Motor neuron (in vitro differentiated cells): ENCODE measurements at places on chromosomes 7 and 10. TPM values are rescaled to one million over a fixed set of nuclear protein-coding genes. Genes with fewer than 3 reads are reported as not detected.

DNA sequence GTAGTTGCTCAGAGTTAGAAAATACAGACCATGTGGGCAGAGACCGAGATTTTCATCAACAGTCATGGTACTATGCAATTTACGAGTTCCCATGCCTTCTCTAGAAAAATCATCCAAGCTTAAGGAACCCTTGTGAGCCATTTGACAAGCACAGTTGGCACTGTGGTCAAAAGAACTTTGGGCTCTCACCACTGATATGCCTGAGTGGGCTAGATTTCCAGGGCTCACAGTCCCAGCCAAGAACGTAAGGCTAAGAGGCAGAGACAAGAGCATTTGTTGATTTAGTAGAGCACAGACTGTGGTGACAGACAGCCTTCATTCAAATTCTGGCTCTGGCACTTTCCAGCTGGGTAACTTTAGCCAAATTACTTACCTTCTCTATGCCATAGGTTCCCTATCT is 407.0 kb downstream of the SORCS1 start:
- no peak for ATAC-seq

DNA sequence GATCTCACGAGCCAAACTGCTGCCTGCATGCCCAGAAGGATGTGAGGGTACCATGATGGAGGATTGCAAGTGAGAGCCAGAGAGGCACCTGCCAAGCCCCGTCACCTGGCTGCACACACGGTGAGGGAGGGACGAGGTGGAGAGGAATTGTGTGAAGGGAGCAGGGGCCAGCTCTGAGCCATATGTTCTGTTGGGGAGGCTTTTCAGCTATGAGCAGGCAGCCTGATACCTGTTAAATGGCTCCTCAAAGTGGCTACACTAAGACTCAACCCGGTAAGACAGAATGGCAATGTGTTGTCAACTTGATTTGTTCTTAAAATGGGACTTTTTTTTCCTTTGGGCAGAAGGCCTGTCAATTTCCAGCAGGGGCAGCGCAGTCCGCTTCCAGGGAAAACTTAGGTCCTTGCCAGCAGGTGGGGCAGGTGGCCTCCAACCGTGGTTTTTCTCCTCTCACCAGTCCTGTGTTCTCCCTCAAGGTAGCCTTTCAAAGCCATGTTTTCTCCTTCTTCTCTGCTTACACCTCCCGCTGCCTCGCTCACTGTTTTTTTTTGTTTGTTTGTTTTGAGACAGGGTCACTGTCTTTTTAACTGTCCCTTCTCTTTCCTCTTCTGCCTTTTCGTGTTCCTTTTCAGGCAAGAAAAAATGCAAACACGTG is 57.7 kb upstream of the ZNRF2 start:
- no peak for ATAC-seq

DNA sequence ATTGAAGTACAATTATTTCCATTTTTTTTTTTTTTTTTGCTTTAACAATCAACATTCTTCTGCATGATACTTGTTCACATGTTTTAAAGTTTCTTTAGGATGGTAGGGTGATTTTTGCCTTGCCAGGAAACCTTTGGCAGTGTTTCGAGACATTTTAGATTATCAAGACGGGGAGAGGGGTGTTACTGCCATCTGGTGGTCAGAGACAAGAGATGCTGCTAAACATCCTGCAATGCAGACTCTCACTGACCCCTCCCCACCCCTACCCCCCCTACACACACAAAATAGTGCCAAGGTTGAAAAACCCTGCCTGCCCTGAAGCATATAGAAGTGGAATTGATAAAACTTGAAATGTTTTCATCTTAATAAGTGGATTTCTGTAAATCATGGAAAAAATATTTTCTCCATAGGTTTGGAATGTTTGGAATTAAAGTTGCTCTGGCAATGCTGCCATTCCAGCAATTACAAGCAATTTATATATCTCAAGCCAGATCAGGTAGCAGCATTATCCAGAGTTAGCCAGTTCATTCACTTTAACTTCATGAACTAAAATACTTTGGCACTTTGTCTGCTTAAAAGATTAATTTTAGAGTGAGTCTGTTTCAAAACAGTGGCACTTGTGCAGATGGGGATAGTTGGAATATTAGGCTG is 62.1 kb downstream of the SDHAF3 start:
- ATAC-seq: peak; percentile 41

DNA sequence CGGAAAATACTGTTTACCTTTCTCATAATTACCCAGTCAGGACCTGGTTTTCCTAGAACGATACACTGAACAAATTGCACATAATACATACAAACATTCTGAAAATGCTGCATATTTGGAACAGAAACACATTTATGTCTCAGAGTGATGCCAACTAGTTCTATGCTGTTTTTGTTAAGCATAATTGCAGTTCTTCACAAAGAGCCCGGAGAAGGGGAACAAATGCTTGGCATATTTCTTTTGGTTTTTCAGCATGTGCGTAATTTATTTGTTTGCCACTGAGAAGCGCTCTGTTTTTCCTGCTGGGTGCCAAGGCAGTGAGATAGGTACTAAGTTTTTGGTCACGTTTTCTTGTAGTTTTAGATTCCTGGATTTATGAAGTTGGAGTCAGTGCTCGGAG is 181.0 kb upstream of the MDFIC start:
- ATAC-seq: no peak

DNA sequence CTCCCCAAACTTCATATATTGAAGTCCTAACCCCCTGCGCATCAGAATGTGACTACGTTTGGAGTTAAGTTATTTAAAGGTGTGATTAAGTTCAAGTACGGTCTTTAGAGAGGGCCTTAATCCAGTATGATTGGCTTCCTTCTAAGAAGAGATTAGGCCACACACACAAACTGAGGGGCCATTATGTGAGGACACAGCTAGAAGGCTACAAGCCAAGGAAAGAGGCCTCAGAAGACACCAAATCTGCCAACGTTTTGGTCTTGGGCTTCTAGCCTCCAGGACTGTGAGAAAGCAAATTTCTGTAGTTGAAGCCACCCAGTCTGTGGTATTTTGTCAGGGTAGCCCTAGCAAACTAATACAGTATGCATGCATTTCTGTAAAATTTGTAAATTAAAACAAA is 41.7 kb downstream of the REEP3 start:
- ATAC-seq: no peak

GRCh38 chr10:65993451-65993850 is 932.4 kb upstream of the LRRTM3 start:
- ATAC-seq: no peak

- peak; percentile 93 for ATAC-seq
These were observed 26.3 kb downstream of the CRCP start for GRCh38 chr7:66140924-66141323.

The ANKMY2 gene
- 13.6 and 15.7 TPM in 2 replicates for total RNA-seq

GRCh38 chr10:86113983-86114382 is 252.6 kb downstream of the GRID1 start:
- ATAC-seq: no peak

DNA sequence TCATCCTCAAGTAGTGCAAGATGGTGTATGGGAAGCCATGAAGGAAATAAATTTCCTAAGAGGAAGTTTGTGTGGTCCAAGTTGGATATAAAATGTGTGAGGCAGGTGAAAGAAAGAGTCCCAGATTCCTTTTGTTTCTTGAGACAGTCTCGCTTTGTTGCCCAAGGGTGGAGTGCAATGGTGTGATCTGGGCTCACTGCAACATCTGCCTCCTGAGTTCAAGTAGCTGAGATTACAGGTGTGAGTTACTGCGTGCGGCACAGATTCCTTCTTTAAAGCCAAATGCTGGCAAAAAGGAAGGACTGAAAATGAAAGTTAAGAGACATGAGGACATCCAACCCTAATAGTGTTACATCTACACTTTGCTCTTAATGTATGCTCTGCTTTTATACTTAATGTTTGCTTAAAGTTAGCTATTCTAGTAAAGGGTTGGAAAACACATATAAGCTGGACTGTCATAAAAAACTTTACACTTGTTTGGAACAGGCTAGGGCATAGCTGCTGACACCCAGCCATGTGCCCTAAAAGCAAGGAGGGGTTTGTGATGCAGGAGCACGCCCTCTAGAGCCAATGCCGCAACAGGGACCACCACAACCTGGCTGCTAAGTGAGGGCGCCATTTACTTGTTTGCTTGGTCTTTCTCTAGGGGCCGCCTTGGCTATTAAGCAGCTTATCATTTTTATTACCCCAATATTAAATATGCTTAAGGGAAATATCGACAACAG is 34.5 kb downstream of the CLEC2L start:
- no peak for ATAC-seq

The IKZF1 gene
- total RNA-seq: 0.67 and 1.7 TPM in 2 replicates

DNA sequence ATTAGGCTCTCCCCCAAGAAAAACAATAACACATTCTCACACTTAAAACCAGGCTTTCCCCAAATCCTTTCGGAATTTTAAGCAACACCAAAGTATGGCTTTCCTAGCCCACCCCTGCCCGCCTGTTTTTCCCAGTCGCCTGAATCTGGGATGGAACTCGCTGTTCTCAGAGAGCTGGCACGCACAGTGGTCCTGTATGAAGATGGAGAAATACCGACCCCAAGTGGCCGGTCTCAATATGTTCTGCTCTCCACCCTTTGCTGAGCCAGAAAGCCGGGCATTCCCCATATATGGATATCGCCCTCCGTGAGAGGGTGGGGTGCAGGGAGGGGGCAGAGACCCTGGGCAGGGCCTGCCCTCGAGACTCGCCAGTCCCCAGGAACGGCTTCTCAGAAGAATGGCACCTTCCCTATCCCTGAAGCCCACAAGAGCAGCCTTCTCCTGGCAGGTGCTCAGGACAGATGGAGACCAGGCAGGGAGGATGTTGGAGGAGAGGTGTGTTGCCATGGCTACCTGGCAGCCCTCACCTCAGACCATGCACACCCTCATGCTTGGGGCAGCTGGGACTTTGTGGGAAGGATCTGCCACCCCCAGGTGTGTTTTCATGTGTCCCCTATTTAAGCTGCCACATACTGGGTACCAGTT is 3.4 kb downstream of the TACR2 start:
- peak; percentile 53 for ATAC-seq

GRCh38 chr7:66205741-66206090 is 582 bp downstream of the TPST1 start:
- no peak for ATAC-seq

DNA sequence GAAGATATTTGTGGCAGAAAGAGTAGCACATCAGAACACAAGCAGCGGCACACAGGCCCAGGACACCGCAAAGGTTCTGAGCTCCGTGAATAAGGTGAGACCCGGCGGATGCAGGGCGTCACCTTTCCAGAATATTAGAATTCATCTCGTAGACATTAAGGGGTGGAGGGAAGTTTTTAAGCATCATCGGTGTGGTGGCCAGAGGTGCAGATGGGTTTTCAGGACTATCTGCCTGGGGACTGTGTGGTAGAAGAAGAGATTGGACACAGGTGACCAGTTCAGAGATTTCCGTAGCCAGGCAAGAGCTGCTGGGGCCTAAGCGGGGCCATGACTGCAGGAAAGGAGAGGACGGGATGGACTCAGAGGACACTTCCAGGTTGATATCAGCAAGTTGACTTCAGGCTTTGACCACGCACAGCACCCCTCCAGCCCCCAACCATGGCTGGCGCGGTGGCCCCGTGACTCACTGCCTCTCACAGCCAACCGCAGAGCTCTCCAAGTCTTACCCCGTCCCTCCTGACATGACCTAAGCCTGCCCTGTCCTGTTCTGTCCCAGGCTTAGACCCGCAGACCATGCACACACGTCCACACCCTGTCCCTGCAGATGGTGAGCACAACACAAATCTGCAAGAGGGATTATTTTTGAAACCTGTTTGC is 97.2 kb downstream of the OAT start:
- no peak for ATAC-seq

The RBP4 gene
- 25.4 and 26.0 TPM in 2 replicates for total RNA-seq

The GPC2 gene
- total RNA-seq: 0.92 and 1.0 TPM in 2 replicates

DNA sequence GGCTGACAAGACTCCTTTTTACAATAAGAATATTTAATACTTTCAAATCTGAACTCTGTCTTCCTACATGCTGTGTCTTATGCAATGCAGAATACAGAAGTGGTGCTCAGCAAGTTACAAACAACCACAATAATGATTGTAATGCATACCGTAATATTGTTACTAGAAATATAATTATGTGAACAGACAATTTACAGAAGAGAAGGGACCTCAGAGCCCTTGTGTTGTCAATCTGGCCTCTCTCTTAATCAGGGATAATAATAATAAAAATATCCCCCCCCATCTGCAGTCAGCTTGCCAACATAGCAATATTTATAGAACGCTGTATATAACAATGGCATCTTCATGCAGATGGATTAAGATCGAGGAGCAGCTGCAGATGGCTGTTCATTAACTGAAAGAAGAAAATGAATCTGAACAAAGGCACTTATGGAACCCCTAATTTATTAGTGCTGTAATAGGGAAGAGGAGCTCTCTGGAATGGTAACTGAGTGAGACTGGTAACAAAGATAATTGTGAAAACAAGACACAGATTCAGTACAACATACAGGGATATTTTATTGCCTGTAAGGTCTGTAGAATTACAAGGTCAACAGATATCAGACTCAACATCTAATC is 106.3 kb downstream of the TMEM26 start:
- ATAC-seq: no peak
